Activated naive CD4-positive, alpha-beta T cell (primary cell): ENCODE measurements at places on chromosomes 7 and 10.
A peak's percentile ranks its signal among the peaks of the same experiment; 100 is the strongest.

- no peak for DNase-seq
Measured at GRCh38 chr7:108724251-108725100, 154.8 kb downstream of the DNAJB9 start.

GRCh38 chr7:38438970-38439369 is 165.5 kb upstream of the TARP start:
- DNase-seq, result no peak

GRCh38 chr7:70006261-70006920 is 408.1 kb downstream of the AUTS2 start:
- DNase-seq, result no peak

DNA sequence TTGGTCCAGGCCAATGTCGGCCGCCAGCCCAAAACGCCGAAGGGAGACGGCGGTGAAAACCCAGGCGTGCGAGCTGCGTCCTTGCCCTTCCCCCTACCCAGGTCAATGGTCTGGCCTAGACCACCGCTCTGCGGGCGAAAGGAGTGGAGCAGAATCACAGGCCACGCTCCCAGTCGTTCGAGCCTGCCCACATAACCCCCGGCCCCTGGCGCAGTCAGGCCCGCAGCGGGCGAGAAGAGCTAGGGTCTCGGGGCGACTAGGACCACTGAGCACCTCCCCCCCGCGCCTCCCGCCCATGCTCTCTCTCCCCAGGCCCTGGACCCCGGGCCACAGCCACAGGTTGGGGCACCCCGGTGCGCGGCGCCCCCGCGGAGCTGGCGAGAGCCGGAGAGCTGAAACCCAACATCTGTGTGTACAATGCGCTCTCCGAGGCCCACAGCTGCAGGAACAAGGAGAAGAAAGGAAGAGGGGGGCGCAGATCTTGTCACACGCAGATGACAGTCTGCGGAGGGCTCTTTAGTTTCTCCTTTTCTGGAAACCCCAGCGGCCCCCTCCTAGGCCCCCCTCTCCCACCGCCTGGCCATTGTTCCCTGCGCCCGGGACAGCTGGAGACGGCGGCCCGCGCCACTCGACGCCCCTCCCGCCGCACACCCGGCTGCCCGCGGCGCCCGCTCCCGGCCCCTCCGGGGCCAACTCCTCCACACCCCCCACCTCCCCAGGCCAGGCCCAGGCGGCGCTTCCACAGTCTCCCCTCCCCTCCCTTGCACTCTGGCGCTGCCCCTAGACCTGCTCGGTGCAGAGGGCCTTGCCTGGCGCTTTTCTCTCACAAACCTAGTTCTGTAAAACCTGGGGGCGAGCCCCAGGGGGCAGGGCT is 355.0 kb downstream of the DNAJB6 start:
- no peak for DNase-seq

DNA sequence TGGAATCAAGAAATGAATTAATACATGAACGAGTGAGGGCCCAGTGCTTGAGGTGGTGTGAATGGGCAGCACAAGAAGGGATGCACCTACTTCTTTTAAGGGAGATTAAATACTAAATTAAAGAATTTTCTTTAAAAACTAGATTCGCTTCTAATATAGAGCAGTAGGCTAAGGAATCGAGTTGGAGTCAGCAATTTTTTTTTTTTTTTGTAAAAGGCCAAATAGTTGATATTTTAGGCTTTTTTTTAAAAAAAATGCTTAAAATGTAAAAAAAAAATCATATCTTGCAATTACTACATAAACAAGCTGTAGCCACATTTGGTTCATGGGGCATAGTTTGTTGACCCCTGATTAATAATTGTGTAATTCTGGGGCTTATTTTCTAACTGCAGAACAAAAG is 31.9 kb downstream of the A1CF start:
- DNase-seq, result no peak

DNA sequence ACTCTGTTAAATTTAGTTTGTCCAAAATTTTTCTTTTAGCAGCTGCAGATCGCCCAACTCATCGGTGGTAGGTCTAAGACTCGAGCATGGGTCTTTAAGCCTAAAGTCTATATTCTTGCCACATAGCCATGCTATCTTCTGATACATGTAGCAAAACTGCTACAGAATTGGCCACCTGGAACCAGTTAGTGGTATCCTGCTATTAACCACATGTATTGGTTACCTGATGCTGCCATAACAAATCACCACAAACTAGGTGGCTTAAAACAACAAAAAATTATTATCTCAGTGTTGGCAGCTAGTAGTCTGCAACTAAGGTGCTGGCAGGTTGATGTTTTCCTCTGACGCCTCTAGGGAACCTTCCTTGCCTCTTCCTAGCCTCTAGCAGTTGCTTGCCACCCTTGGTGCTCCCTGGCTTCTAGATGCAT is 96.7 kb upstream of the PIK3CG start:
- no peak for DNase-seq

DNA sequence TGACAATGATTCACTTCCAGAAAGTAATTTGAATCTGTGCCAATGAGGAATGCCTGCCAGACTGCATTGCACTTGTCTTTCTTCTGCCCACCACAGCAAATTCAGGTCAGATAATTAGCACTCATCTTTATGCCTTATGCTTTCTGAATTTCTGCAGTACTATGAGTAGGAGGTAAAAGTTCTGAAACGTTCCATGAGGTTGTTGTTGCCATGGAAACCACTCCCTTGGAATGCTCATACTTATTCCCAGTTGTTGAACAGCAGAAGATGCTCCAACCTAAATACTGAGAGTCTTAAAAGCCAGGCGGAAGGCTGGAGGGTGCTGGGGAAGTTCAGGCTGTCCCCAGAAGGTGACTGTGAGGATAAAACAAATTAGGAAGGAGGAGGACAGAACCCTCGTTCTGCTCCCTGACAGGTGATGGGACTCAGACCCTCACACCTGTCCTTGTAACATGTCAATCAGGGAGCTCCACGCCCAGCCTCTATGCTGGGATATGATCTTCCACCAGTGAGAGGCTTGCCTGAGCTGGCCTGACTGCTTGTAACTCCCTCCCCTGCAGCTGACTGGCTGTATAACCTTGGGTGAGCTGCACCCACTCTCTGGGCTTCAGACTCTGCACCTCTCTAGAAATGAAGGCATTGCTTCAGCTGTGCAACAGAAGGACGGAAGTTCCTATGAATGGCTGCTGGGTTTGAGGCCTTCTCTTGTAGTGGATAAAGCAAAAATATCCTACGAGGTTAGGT is 554.3 kb upstream of the MGMT start:
- DNase-seq, result no peak

- no peak for DNase-seq
Measured at GRCh38 chr7:335358-336148, 45.6 kb downstream of the FOXL3 start.

- peak; percentile 8 for DNase-seq
Measured at GRCh38 chr10:16779384-16779915, 37.8 kb downstream of the RSU1 start.

DNA sequence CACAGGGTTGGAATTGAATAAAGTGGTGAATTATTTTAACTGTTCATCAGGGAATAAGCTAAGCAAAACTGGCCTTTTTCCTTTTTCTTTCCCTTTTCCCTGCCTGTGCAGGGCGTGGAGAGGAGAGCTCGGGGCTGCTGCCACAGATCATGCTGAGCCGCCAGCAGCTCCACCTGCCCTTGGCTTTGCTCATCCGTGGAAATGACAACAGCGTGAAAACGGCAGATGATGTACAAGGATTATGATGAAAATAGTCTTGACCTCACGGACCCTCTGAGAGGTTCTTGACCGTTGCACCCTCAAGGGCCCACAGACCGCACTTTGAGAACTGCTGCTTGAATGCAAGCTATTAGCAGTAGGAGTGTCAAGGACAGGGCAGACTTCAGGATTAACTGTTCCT is 10.6 kb downstream of the PPP2R2D start:
- no peak for DNase-seq

DNA sequence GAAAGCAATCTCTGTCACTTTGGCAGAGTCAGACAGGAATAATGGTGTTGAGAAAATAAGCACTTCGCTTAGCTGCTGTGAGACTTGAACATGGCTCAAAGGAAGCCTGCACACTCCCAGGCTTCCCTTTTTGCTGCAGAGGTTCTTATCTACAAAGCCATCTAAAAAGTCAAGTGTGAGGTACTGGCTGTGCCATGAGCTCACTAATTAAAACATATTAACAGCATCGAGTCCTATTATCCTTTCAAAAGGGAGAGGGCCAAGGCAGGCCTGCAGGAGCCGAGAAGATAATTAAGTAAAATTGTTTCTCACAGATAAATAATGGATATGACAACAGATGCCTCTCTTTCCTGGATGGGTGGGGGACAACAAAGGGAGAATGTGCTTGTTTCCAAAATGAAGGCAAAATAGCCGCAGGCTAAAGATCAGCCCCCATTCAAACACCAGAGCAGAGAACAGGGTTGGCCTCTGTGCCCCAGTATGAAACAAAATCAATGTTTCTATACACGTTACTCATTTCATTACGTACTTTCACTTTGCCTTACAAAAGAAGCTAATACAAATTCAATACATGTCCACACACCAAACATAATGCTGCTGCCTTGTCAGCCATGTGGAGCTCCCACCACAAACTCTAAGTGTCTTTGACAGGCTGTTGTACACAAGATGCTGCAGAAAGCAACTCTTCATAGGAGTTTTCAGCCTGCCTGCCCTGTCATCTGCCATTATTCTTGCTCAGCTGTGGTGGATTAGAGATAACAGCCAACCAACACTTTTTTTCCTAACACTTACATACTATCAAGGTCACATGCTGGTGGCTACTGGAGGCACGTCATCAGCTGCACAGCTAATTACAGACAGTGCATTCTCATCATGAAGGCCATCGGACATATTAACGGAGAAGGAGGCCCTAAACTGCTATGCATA is 55.3 kb downstream of the ELAPOR2 start:
- DNase-seq, result no peak

DNA sequence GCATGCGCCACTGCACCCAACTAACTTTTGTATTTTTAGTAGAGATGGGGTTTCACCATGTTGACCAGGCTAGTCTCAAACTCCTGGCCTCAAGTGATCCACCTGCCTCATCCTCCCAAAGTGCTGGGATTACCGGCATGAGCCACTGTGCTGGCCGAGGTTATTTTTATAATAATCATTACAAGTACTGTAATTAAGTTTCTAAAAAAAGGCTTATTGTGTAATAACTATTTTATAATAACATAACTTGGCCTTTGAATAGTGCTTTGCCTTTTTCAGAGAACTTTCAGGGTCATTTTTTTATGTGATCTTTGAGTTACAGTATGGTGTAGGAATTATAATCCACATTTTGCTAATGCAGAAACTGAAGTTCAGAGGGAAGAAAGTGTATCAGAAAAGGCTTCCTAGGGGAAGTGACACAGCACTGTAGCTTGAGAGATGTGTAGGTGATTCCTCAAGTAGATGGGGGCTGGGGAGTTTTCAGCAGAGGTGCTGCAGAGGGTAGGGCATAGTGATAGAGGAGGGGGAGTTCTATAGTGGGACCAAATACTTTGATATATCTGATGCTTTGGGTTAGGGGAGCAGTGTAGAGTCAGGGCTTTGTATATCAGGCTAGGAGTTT is 9.2 kb upstream of the SYPL1 start:
- no peak for DNase-seq

- no peak for DNase-seq
Measured at GRCh38 chr7:80183900-80184685, 49.5 kb downstream of the GNAI1 start.

- DNase-seq, result no peak
Measured at GRCh38 chr7:1947586-1948217, 277.6 kb downstream of the ELFN1 start.

GRCh38 chr7:97006055-97006815 is 882 bp downstream of the DLX6 start:
- peak; percentile 7 for DNase-seq

GRCh38 chr7:16754856-16755317 is 1.3 kb downstream of the TSPAN13 start:
- no peak for DNase-seq

DNA sequence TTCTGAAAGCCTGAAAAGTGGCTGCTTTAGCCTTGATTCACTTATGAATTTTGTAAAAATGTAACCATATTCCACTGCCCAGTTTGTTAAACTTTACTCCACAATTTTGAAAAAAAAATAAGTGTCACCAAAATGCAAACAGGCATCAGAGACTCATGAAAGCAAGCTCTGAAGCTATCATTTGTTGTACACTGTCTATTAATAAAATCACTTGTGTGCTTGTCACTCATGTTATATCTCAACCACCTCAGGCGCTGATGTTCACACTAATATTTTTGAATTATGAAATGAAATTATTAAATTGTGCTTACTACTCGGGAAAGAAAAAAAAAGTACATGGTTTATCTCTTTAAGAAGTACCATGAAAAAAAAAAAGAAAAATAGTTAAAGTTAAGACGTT is 34.5 kb upstream of the DKK1 start:
- no peak for DNase-seq

DNA sequence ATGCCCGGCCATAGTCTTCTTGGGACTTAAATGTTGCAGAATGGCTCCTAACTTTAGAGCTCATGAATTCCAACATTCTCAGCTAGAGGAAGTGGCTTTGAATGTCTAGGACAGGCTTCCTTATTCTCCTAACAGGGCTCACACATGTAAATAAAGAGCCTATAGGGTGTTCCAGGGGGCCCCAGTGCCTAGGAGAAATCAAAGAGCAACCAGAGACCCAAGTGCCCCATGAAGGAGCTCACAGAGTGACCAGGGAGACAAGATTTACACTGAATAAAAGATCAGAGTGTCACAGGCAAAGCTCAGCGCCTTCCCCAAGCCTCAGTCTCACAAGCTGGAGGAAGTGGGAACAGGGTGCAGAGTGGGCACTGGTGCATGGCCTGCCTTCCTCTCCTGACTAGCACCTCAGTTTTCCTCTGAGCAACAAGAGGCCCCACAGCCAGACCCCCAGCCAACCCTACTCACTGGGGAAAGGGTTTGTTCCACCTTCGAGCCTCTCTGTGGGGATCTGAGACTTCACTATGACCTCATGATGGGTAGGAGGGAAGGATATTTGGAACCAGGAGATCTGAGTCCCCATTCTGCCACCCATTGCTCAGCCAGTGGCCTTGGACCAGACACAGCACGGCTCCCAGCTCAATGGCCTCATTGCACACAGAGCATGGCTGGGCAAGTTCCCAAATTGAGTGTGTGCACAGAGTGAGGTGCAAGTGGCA is 16.0 kb downstream of the TMEM273 start:
- DNase-seq, result no peak

DNA sequence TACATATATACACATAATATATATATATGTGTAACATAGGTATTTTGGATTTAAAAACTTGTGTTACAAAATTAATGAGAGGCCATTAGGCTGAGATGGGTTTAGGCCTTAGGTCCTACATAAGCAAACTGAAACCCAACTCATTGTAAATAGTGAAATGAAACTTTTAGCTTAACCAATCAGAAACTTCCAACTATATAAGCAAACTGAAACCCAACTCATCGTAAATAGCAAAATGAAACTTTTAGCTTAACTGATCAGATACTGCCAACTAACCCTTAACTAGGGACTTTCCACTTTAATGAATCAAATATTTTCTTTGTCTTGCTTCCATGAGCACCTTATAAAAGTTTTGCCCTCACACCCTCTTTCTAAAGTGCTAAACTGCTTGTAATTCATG is 17.3 kb upstream of the SAMD9L start:
- DNase-seq, result no peak

GRCh38 chr10:124572751-124573150 is 111.1 kb downstream of the LHPP start:
- no peak for DNase-seq

GRCh38 chr10:14605231-14605925 is 169.3 kb downstream of the FAM107B start:
- DNase-seq, result no peak
